ENCODE measurements at places on chromosomes 11 and 22. TPM values are rescaled to one million over a fixed set of nuclear protein-coding genes. Genes with fewer than 3 reads are reported as not detected.

DNA sequence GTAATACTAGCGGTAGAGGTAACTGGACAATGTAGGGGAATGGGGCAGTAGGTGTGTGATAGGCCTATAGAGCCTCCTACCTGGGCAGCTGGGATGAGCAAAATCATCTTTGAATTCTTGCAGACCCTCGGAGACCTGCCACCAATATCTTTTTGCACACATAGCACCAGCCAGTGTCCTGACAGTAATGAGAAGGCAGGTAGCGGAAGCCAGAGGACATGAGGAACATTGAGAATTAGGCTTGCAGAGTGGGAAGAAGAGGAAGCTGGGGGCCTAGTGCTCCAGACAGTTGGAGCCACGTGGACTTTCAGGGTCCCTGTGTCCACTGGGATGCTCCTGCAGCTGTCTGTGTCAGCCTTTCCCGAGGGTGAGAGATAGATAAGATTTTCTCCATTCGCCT lies 17.2 kb upstream of the SYT13 start:
- no peaks in the 10 kb centered on the region for H3K36me3 ChIP-seq
- no peak overlapping the region for H3K27ac ChIP-seq
- no peaks in the 10 kb centered on the region for H3K27me3 ChIP-seq

DNA sequence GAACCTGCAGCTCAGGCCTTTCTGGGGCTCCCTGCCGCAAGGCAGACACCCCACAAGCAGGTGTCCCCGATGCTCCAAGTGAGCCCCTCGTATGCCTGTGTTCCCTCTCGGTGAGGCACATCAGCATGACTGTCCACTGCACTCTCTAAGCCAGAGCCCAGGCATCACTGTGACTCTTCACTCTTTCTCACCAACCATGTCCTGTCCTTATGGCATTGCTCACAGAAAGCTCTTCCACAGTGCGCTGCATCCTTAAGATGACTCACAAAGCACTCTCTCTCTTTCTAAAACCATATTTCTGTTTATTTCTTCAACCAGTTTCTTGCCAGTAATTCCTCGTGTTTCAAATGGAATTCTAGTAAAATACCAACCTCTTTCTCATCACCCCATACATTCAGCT lies 18.1 kb downstream of the GAB4 start:
- H3K4me1 ChIP-seq: no peaks in the 10 kb centered on the region
- H3K4me3 ChIP-seq: no peak overlapping the region
- DNase-seq: no peak
- no peak overlapping the region for H3K27ac ChIP-seq
- no peaks in the 10 kb centered on the region for H3K27me3 ChIP-seq

GRCh38 chr11:46049325-46049897 lies 71.8 kb downstream of the PHF21A start:
- no peak overlapping the region for H3K4me3 ChIP-seq
- no peaks in the 10 kb centered on the region for H3K36me3 ChIP-seq
- no peaks in the 10 kb centered on the region for H3K4me1 ChIP-seq
- DNase-seq: no peak
- H3K27me3 ChIP-seq: no peaks in the 10 kb centered on the region
- no peak overlapping the region for H3K27ac ChIP-seq

DNA sequence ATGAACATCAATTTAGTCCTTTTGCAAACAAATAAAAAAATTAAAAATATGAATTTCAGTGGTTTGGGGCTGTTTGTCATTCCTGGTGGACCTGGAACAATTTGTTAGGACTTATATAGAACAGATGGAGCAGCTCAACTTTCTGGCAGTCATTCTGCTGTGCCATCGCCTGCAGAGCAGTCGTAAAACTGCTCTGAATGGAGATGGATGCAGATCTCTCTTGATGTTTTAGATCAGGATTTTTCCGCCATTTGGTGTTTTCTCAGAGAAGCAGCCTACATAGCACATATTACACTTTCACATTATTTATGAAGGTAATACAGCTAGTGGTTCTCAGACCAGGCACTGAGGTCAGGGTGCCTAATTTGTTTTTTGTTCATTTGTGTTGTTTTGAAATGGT lies 31.8 kb upstream of the HSPA8 start:
- no peak overlapping the region for H3K27ac ChIP-seq
- DNase-seq: no peak
- H3K4me1 ChIP-seq: no peaks in the 10 kb centered on the region
- no peaks in the 10 kb centered on the region for H3K36me3 ChIP-seq
- no peaks in the 10 kb centered on the region for H3K27me3 ChIP-seq

PANX2 gene
- total RNA-seq: 2.6 TPM

CAPN1 gene
- total RNA-seq: 244 TPM
